Activated CD4-positive, alpha-beta T cell treated with anti-CD3 and anti-CD28 coated beads for 24 hours (primary cell): ENCODE measurements at places on chromosomes 5 and 9.

- DNase-seq, result no peak
Measured at GRCh38 chr5:142540922-142541422, 144.9 kb downstream of the FGF1 start.

DNA sequence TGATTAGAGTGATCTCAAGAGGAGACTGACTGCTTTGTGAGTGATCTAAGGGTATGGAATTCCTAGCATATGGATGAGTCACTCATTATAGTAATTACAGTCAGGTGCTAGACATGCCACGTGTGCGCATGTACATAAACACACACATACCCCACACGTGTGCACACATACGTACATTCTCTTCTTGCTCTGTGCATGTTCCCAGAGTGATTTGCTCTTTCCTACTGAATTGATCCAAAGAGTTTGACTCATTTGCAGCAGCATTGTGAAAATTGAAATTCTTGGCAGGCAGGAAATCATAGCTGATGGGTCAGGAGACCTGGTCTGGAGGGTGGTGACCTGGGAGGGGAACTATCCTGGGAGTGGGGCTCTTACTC, 63.8 kb downstream of the ANGPTL2 start:
- no peak for DNase-seq

- no peak for DNase-seq
Measured at GRCh38 chr5:164818445-164818844, 1313.0 kb downstream of the MAT2B start.

DNA sequence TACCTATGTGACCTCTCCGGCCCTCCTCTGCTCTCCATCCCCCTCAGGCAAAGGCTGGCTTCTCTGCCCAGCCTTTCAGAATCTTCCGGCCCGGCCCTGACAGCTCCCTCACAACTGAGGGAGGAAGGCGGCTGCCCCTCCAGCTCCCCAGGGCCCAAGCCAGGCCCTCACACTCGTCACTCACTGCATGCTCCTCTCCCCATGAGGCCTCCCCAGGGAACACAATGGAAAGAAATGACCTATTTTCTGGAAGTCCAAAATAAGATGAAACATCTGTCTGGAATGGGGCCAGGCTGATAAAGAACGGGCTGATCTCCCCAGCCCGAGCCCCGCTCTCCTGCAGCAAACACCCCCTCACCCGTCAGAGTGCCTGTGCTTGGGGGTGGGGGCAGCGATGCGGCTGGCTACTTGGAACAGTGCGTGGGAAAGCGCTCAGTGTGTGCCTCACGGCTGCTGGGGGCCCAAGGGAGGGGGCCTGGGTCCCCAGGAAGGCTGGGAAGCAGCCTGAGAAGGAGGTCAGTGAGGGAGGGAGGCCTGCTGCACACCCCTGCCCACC, 11.3 kb downstream of the PDGFRB start:
- no peak for DNase-seq

GRCh38 chr5:124747791-124748686, 1.6 kb upstream of the ZNF608 start:
- DNase-seq, result no peak

- no peak for DNase-seq
Measured at GRCh38 chr9:116342061-116342460, 188.5 kb downstream of the PAPPA start.

DNA sequence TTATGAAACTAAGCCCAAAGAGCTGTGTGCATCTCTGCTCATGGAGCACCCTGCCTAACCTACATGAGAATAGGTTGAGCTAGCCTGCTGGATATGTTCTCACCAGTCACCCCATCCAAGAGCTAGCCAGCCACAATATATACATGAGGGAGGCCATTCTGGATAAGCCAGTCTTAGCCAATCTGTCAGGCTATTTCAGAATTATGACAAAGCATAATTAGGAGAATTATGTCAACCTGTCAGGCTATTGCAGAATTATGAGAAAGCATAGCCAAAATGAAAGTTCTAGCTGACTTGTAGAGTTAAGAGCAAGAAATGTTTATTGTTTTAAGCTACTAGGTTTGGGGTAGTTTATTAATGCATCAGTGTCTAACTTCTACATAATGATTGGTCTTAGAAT, 189.8 kb downstream of the WDR70 start:
- DNase-seq, result no peak

DNA sequence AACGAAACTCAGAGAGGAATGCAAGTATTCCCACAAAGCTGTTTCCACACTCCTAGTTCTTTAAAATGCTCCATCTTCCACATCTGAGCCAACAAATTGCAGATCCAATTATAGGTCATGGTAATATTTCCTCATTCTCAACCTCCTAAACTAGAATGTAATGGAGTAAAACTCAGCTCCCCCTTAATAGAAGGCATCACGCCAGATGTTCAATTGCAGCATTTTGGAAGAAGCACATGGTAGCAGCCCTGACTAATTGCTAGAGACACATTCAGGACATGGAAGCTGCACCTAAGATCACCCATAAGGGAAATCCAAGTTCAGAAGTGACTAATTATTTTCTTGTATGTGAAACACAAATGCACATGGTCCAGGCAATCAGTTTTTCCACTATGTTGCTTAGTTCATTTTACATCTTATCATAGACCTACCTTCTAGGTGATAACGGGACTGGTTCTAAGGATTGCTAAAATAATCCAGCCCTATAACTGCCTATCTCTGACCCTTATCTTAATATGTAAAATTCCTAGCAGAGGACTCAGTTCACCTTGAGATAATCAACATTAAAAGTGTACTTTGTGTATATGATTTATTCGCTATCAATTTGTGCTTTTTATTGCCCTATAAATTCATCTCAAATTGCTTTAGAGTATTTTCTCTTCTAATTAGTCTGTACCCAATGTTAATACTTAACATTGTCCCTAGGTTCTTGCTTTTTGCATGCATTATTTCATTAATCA, 75.1 kb downstream of the GABRB2 start:
- DNase-seq, result no peak

DNA sequence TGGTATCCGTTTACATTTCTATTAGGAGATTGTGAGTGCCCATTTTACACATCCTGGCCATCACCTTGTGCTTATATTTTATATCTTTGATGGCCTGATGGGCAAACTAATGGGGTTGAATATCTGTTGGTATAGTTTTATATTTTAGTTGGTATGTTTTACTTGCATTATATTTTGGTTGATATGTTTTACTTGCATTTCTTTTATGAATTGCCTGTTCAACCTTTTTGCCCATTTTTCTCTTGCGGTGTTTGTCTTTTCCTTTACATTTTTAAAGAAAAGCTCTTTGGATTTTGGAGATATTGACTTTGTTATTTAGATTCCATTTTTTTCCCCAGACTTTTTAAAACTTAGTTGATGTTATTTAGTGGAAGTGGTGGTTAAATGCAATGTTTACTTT, 14.6 kb downstream of the ZNF618 start:
- DNase-seq, result no peak

- no peak for DNase-seq
Measured at GRCh38 chr9:124290743-124291554, 33.2 kb downstream of the NEK6 start.

DNA sequence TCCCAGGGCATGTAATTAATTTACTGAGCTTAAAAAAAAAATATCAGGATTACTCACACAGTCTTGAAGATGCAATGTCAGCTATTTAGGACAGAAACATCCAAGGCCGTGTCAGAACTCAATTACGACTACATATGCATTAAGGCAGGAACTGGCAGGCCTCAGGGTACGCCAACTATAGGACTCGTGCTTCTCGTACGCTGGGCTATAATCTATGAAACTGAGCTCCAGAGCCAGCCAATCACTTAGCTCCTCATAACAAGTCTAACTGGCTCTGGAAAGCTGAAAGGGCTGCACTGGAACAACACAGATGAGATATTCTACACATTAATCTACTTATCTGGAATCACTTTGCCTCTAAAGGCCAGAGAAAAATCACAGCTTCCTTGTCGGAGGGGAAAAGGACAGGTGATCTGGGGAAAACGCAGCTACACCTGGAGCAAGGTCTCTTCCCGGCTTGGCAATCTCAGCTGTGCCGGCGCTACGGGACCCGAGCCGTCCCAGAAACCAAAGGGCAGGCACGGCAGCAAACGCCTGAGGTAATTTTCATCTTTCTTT, 212.0 kb downstream of the DEPDC1B start:
- DNase-seq, result no peak

DNA sequence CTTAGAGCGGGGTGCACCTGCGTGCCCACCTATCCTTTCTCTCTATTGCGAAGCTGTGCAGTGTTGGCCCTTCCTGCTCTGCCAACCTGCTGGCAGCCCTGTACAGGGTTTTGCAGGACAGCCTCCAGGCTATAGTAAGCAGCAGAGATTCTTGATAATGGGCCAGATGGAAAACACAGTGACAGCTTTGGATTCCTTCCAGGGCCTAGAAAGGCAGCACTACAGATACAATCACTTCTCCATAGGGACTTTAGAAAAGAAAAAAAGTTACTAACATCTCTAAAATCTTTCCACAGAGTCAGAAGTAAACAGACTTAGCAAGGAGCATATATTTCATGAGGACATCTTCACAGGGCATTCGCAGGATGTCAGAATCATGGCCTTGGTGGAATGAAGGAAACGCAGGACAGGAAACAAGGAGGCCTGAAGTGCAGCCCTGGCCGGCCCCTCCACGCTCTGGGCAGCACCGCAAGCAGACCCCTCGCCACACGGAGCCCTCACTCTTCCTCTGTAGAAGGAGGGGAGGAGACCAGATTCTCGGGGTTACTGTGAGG, 172.1 kb upstream of the GAS1 start:
- no peak for DNase-seq

- no peak for DNase-seq
Measured at GRCh38 chr5:59380350-59380951, 513.1 kb downstream of the PDE4D start.

- DNase-seq, result no peak
Measured at GRCh38 chr5:142281966-142282365, 42.9 kb downstream of the SPRY4 start.

GRCh38 chr5:172765766-172766286, 5.2 kb downstream of the DUSP1 start:
- DNase-seq, result no peak

GRCh38 chr9:129714511-129715061, 38.3 kb downstream of the PTGES start:
- no peak for DNase-seq

GRCh38 chr5:27900761-27901160, 862.4 kb upstream of the CDH9 start:
- DNase-seq, result no peak

DNA sequence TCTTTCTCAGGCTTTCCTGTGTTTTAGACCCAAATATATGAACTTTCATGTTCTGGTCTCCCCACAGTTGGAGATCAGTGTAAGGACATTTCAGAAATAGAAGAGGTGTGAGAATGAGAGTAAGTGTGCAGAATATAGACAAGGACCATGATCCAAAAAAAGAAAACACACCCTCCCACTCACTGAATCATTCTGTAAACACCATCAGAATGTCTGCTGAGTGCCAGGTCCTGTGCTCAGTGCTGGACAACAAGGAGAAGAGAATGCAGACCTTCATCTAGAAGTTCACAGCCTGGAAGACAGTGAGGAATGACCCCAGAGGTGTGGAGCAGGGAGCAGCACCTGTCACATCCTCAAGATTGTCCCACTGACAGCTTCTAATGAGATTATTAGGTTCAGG, 19.1 kb upstream of the SH3RF2 start:
- DNase-seq, result no peak

DNA sequence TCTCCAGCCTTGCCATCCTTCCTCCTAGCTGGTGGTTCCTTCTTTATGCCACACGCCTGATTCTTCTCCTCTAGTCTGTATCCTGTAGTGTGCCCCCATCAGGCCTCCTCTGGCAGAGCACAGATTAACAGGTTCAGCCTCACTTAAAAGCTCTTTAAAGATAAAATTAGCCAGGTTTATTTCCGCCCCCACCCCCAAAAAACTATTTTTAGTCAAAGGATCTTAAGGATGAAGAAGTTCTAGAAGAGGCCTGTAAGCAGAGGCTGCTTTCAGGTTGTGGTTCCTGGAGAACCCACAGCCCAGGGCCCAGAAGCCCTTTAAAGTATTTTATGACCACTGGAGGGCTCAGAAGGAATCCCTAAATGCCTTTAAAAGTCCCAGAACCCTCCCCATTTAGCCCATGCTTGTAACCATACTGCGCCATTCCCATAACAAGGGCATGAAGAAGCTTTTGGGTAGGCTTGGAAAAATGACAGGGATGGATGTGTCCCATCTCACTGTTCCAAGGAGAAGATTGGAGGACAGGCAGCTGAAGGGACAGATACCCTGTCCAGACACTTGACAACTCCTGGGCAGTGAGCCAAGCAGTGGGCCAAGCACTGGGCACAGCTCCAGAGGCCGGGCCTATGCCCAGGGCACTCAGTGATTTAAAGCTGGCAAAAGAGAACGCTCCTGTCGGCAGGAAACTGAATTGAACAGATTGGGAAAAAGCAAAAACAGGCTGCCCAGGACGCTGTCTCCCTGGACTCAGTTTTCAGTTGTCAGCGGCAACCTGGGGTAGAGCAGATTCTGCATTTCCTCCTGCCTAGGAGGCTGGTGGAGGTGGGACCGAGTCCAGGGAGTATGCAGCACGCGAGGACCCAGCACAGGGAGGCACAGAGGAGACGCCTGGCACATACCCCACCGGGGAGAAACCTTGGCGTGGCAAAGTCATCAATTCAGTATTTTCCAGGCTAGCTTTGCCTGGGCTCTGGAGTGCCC, 106.3 kb upstream of the SSBP2 start:
- DNase-seq, result no peak

DNA sequence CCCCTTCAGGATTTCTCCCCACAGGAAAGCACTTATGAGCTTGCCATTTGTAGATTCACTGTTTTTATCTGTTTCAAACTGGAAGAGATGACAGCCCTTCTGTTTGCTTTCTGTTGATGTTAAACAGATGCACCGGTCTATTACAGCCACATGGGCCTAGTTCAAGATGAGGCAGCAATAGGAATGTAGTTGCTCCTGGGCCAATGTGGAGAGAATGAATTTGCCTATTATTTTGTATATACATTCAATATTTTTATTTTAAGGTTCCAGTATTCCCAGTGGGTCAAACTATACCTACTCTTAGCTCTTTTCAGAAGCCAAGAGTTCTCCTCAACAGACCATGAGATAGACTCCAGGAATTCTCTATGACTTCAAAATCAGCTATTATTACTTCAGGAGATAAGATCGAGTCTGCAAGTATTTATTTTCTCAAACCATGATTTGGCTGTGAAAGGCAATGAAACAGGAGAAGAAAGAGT, 461.6 kb downstream of the RASEF start:
- no peak for DNase-seq
